Neural progenitor cell (in vitro differentiated cells): ENCODE measurements at places on chromosomes 12 and 14. TPM values are rescaled to one million over a fixed set of nuclear protein-coding genes. Genes with fewer than 3 reads are reported as not detected.

OR6C2 gene
- total RNA-seq = not detected in 2 replicates

C1S gene
- 0.56 and 2.1 TPM in 2 replicates for total RNA-seq

CACNA1C gene
- 1.2 and 2.7 TPM in 2 replicates for total RNA-seq

DNA sequence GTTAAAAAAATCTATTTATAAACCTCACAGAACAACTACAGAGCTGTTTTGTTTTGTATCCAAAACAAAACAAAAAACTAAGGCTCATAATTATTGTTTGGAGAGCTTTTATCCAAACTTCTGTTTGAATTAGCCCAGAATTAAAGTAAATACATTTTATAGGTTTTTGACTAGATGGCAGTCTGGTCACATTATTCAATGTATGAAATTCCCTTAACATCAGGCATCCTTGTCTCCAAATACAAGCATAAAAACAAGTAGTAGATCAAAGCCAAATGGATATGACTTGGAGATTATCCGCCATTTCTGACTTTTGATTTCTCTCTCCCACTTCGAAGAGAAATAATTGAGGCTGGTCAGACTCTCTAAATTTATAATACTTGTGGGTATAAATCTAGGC lies 63.5 kb downstream of the SLC38A1 start:
- DNase-seq = no peak

DNA sequence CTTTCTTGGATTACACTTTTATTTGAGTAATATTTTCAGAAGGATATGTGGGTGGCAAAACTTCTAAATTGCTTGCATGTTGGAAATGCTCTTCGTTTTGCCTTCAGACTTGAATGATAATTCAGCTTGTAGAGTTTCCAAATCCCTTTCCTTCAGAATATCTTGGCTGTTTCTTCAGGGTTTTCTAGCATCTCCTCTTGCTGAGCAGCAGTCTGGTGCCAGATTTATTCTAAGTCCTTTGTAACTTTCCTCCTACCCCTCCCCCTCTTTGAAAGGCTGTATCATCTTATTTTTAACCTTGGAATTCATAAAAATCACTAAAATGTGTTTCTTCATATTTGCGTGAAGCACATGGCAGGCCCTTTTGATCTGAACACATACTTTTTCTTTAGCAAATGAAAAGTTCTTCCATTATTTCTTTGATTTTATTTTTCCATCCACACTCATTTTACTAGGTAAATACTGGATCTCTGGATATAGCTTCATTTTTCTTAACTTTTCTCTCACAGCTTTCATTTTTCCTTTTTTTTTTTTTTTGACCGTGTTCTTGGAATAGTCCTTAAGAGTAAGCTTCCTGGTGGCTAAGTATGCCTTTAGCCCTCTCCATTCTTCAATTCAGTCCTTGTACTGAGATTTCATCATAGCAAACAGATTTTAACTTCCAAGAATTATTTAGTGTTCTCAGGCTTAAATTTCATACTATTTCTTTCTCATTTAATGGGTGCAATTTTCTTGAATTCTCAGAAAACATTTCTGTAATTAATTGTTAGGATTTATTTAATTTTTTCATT lies 102.0 kb downstream of the SLC38A4 start:
- DNase-seq = no peak

GRCh38 chr14:79708426-79709388 lies 502.6 kb downstream of the DIO2 start:
- no peak for DNase-seq

DNA sequence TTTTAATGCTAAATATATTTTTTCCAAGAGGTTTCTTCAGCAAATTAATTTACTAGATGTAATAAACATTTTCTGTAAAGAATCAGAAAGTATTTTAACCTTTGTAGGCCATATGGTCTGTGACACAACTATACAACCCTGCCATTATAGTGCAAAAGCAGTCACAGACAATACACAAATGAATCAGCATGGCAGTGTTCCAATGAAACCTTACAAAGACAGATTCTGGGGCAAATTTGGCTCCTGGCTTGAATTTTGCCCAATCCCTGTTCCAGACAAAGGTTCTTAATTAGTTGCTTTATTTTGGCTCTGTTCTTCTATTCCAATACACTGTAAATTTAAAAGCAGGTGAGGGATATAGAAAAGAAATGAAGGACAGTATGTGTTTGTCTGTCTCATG lies 352.5 kb downstream of the C12orf50 start:
- no peak for DNase-seq

GRCh38 chr12:43271659-43272058 lies 280.3 kb downstream of the ADAMTS20 start:
- no peak for DNase-seq

- no peak for DNase-seq
These were observed 130.8 kb upstream of the TRHDE start for GRCh38 chr12:72141381-72141780.

DNA sequence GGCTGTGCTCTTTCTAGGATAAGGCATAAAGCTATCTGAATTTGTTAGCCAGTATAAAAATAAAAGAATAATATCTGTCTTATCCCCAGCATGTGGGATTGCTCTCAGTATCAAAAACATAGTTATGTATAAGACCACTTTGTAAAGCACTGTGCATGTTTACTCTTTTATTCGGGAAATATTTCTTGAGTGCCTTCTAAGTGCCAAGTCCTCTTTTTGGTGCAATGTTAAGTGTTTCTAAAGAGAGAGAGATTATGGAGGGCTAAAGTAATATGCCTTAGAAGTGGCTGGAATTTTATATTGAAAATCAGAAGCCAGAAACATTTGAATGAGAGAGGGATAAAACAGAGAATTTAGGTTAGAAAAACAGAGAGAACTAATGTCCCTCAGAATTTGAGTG lies 212.0 kb downstream of the ALG10B start:
- no peak for DNase-seq

DNA sequence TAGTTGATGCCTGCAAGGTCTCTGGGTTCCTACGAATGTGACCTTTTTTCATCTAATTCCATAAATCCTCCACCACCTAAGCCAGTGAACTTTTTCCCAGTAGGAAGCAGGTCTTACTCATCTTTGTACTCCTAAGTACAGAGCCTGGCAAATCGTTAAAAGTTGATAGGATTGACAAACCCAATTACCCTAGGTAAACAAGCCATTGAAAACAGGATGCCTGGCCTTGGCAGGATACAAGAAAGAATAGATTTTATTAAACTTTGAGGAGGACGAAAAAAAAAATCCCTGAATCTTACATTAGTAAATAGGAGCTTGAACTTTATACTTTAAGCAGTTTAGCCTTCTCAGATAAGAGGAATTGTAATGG lies 5.6 kb downstream of the TBPL2 start:
- DNase-seq = no peak
